ENCODE measurements at places on chromosomes 7 and 10. TPM values are rescaled to one million over a fixed set of nuclear protein-coding genes. Genes with fewer than 3 reads are reported as not detected.

Gene UTF1
- not detected for total RNA-seq

Gene H2BK1
- not detected for total RNA-seq

Gene CYP2C8
- total RNA-seq: 0.16 TPM

Gene SEPHS1
- 40.4 TPM for total RNA-seq

Gene GPR15LG
- total RNA-seq: not detected

Gene METTL27
- total RNA-seq: 0.76 TPM

Gene TEX36
- total RNA-seq: not detected

Gene ZNF853
- total RNA-seq: 0.22 TPM

Gene ASB15
- total RNA-seq: not detected

Gene TMEM213
- 0.50 TPM for total RNA-seq

Gene ANXA8
- total RNA-seq: not detected

DNA sequence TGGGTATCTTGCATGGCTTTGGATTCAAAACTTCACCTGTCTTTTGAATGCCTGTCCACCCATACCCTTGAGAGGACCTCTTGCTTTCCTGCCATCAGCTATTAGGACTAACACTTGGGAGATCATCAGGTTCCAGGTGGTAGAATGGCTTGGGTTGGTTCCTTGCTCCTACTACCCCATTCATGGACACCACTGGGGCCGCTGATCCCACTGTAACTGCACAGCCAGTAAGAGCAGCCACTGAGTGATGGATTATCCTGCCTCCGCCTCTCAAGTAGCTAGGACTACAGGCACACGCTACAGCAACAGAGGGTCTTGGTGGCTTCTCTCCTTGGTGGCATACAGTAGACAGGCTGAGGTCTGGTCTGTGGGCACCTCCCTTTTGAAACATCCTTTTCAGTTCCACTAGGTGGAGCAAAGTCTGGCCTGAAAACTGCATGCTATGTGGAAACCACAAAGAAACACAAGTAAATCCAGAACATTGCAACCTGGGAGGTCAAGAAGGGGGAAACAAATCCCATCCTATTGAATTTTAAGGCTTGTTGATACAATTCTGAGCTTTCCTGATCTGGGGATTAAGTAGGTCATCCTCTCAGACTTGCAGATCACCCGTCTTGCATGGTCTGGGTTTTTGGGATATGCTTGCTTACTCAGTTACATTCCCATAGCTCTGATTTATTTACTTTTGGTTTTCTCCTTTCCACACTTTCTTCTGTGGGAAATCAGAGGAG, 9.4 kb downstream of the WBP1L start:
- ATAC-seq: peak; percentile 62

DNA sequence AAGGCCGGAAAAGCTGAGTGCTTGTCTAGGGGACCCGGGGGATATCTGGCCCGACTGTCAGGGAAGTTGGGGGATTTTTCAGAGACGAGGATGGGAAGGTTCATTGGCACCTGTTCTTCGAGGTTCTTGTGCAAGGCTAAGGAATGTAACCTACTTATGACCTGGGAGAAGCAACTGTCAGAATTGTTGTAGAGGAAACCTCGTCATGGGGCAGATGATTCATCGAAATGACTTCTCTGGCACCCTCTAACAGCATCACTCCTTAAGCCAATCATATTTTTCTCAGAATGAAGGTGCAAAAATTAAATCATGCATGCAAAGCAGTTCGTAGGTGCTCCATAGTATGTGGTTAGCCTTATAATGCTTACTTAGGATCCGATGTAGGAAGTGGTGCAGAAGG, 58.6 kb downstream of the PLXDC2 start:
- ATAC-seq: no peak

DNA sequence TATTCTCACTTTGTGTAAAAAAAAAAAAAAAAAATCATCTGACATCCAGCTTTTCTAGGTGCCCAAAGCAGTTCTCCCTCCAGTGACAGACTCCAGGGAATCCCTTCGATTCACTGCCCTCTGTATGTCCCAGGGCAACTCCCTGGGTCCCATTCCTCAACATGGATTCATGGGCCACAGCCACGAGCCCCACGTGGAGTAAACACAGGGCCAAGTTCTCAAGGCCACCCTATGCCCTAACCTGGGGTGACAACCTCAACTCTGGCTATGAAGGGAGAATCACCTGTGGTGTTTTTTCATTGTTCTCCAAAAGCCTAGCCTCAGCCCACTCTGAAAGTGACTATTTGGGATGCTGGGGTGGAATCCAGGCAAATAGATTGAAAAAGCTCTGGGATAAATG, 3.4 kb downstream of the BNIP3 start:
- ATAC-seq: no peak

GRCh38 chr10:79243181-79244067, 103.8 kb upstream of the PPIF start:
- ATAC-seq: peak; percentile 65

GRCh38 chr10:119274519-119275045, 67.2 kb downstream of the GRK5 start:
- ATAC-seq: no peak

- no peak for ATAC-seq
Observed at GRCh38 chr7:111112439-111112838, 21.5 kb downstream of the LRRN3 start.

- ATAC-seq: no peak
Observed at GRCh38 chr7:151941009-151941408, 15.2 kb upstream of the GALNTL5 start.

DNA sequence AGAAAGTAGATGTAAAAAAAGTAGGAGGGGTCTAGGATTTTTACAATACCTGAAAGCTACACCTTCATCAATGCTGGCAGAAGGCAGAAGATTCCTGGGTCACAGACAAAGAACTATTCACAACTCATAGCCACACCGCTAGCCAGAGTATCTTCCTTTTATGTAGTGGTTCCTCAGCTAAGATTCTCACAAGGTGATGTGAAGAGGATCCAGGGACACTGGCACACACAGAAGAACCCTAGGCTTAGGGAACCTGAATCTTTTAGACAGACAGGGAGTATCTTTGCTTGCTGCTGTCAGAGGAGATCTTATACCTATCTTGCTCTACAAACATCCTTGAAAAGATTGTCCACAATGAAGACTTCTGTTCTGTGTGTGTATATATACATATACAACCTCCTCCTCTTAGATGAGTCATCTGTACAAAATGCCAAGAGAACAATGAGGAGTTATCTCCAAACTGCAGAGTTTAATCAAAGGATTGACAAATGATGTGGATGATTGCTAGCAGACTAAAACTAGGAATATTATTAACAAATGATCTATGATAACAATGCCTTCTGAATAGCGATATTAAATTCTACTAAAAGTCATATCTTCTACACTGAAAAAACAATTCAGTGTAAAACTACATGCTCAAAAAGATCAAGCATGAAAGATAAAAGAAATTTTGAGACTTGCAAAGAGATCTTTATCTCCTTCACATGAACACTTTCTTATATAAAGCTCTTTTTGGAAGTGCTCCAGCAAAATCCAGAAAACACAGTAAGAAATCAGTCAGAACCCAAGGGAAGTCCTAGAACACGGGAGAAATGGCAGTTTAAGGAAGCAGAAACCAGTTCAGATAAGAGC, 409.3 kb downstream of the PARD3 start:
- ATAC-seq: no peak

- ATAC-seq: no peak
Observed at GRCh38 chr7:40288827-40289226, 154.0 kb downstream of the SUGCT start.

DNA sequence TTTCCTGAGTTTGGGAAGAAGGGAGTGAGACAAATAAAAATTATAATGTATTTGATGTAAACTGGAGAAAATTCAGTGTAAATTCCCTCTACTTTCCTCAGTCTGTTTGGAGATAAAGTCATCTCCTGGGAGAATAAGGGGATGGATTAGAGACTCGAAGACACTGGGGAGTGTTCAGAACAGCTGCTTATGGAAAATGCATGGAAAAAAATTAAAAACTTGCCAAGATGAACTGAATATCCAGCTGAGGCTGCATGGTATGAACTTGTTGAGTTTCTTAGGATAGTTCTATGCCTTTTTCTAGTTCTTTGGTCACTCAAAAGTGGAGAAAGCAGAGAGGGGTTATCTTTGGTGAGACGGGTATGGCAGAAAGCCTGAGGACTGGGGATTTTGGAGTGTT, 210.5 kb downstream of the BICC1 start:
- no peak for ATAC-seq

DNA sequence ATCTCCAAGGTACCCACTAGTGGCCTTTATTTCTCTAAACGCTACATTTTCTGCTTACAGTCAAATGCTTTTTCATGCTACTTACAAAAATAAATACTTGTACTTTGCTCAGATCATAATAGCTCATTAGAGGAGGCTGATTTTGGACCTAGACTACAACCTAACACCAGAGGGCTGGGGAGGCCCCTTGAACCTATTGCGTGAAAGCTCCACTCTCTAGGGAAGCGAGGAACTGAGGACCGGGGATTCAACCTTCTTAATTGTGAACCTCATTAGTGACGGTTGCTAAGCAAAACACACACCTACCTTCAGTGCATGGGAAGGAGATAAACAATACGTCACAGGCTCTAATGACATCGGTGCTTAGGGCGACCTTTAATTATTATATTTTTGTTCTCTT, 92.1 kb downstream of the EBF3 start:
- no peak for ATAC-seq

DNA sequence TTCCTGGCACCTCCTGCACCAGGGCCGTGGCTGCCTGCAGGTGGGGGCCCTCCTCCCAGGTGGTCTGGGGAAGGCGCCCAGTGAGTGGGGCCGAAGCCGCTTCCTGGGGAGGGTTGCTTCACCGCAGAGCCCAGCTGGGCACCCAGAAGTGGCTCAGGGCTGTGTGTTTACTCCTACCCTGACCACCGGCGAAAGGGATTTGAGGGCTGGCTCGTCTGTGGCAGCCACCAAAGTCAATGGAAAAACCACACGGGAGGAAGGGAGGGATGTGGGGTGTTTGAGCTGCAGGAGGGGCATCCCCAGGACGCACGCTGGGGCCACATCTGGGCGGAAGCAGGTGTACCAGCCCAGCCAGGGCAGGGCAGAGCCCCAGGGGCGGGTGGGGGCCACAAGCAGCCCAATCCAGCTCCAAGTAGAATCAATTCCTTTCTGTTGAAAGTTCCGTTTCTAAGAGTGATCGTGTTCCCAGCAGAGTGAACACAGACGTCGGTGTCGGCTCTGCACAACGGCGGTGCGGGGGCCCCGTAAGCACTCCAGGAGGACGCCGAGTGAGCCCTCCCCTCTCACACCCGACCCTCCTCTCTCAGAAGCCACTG, 69.9 kb downstream of the FOXL3 start:
- ATAC-seq: peak; percentile 57

GRCh38 chr10:74021248-74022055, 23.5 kb downstream of the VCL start:
- ATAC-seq: peak; percentile 85

- ATAC-seq: no peak
Observed at GRCh38 chr10:11406746-11407145, 204.7 kb downstream of the USP6NL start.

DNA sequence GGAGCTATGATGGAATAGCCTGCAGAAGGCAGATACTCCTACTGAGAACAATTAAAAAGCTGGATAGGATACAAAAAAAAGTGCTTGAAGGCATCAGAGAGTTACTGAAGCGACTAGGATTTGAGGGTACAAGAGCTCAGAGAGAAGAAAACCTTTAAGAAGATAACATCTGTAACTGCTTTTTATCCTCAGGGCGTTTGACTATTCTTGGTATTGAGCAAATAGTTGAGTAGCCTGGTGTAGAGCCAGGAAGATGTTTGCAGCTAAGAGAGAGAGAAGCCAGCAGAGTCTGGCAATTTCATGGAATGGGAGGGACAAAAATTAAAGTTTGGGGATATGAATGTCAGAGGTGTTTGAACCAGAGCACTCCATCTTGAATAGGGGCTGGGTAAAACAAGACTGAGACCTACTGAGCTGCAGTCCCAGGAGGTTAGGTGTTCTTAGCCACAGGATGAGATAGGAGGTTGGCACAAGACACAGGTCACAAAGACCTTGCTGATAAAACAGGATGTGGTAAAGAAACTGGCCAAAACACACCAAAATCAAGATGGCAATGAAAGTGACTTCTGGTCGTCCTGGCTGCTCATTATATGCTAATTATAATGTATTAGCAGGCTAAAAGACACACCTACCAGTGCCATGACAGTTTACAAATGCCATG, 428.8 kb downstream of the SH2D4B start:
- no peak for ATAC-seq

GRCh38 chr7:33836797-33837355, 68.5 kb upstream of the BMPER start:
- ATAC-seq: no peak

- ATAC-seq: no peak
Observed at GRCh38 chr7:18338910-18339523, 156.5 kb upstream of the HDAC9 start.

DNA sequence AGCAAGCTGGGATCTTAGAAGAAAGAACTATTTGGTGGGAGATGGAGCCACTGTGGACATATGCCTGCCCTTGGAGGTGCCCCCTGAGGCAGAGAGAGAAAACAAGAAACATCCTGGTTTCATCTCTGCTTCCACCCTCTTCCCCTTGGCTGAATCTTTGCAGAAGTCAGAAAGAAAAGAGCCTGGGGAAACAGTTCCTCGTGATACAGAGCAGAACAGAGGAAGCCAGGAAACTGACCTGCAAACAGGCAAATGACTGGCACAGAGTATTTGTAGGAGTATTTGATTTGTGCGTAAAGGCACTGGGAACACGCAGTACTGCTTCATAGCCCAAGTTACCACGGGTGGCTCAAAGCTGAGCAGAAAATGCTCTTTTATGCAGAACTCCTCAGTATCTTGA, 7.0 kb upstream of the KEL start:
- no peak for ATAC-seq

DNA sequence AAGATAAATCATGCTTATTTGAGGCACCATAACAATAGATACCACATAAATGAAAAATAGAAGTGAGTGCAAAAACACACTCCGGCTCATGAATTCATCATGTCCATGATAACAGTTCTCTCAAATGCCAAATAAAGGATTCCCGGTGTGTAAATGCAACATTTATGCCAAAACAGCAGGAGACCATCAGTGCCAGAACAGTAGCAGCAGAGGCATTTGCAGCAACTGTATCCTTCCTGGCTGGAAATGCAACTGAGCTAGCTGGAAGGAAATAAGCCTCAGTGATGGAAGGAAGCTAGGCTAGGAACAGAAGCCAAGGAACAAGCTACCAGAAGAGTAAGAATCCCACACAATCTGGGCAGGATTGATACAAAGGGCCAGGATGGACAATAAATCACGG, 79.9 kb upstream of the THSD7A start:
- no peak for ATAC-seq

DNA sequence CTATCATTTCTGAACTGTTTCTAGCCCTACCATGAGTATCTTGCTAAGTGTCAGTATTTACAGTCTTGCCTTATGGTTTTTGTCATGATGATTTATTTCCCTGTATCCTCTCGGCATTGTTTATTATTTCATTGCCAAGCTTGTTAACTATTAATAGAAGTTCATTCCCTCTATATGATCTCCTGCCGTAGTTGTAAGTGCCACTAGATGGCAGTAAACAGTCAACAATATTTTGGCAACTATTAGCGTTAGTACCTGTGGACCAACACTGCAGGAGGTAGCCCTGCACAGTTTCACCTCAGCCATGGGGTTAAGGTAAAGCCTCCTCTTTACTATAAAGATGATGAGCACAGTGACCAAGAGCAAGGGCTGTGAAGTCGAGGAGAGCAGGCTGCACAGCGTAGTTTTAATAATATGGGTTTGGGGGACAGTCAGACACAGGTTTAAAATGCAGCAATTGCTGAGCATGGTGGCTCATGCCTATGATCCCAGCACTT, 26.1 kb upstream of the CCNJ start:
- peak; percentile 82 for ATAC-seq

Measured in activated T-helper 17 cell treated with anti-CD3 and anti-CD28 coated beads, Interleukin-2, amount 50 U/mL, for 72 hours (primary cell).